ENCODE measurements at places on chromosomes 13 and 19.
A peak's percentile ranks its signal among the peaks of the same experiment; 100 is the strongest.

DNA sequence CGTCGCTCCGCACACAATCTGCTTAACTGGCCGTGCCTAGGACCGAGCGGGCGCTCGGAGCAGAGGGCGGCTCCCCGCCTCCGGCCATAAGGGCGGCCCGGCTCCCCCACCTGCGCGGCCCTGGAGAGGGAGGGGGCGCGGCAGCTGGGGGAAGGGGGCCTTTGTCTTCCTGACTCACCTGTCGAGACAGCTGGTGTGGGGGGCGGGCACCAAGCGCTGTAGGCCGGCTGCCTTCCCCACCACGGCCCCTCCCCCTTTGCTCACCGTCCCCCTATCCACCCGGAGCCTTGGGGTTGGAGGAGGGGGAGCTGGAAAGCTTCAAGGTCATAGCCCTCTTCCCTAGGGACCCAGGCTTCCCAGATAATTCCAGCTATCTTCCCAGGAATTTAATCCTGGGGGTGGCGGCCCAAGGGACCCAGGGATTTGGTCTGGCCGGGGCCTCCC, 1.2 kb downstream of the VASP start:
- peak; percentile 85 for DNase-seq

GRCh38 chr13:71540098-71540497, 326.9 kb downstream of the DACH1 start:
- DNase-seq = no peak

GRCh38 chr13:48790199-48790598, 136.5 kb downstream of the CYSLTR2 start:
- DNase-seq = no peak

DNA sequence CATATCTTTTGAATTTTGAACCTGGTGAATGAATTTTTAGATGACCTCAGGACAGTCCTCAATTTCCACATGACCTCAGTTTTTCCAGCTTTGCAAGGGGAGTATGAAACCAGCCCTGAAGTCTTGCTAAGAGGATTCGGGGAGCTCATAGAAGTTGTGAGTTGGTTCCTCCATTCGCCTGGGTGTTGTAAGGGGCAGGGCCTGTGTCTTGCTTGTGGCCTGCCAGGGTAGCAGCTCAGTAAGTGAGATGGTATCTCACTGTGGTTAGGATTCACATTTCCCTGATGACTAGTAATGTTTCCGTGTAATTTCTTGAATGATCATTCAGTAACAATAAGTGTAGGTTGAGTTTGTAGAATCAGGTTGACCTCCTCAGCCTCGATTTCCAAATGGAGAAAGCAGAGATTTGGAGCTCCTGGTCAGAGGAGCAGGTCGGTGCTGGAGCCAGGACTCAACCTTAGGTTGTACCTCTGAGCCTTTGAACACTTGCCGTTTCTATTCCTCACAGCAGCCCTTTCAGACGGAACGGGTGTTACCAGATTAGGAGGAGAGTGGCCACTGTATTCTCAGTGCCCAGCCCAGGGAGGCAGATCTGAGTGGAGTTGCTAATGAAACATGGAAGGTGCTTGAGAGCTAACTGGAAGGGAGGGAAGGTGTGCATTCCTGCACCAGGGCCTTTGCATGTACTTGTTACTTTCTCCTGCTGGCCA, 14.6 kb downstream of the NACC1 start:
- DNase-seq = no peak

DNA sequence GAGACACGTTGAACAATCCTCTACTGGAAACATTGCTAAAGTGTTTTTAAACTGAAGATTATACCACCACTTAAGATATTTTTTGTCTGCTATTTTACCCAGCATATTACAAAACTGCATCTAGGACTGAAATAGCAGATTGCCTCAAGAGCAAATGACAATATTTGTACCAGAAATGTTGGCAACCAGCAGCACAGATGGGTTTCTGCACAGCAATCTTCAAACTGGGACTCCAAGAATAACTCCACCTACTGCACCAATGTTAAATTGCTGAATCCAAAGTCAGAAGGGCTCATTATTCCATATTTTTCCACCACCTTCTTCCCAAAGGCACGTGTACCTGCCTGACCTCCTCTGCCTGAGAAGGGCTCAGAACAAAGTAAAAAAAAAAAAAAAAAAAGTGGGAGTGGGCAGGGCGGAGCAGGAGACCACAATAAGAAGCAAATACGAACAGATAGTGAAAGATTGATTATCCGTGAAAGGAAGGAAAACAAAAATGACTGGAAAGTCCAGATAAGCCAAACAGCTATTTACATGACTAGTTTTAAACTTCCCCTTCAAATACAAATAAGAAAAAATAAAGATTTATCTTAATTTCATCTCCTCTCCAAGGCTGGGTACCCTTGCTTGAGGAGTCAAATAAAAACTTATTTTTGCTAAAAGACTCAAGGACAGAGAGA, 79.4 kb downstream of the FOXO1 start:
- DNase-seq = no peak

DNA sequence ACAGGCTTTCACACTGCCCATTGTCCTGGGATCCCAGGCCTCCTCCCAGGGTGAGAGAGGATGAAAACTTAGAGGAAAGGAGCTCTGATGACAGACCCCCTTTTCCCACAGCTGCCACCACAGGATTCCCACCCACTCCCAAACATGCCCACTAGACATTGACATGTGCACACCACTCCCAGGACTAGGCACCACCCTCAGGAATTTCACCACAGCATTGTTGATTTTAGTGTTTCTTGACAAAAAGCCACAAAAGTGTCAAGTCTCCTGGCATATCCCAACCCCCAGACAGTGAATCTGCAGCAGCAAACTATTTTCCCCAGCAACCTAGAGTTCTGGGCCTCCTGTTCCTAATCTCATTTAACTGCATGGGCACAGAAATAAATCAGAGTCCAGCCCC, 10.1 kb downstream of the ZNF714 start:
- DNase-seq = no peak

GRCh38 chr19:41175801-41176777, 16.9 kb upstream of the CYP2S1 start:
- peak; percentile 77 for DNase-seq

- no peak for DNase-seq
These were observed 10.6 kb downstream of the FBXL3 start for GRCh38 chr13:77016251-77016812.

DNA sequence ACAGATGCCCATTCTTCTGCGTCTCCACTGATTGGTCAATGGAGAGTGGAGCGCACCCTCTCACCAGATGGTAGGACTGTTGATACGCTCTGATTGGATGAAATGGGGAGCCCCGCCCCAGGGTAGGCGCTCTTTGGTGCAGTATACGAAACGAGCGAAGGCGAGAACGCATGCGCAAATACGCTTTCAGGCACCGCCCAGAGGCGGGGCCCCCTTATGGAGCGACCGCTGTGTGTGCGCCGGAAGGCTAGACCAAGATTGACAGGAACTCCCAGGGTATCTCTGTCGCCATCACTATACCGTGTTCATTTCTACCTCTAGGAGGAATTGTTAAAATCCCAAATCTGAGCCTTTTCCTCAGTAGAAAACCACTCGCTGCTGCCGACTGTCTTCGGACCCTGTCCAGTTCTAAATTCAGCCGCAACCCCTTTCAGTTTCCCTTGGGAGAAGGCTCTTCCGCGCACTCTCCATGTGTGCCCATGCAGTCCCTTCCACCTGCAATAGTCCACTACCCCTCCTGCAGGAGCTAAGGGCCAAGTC, 720 bp upstream of the HNRNPL start:
- no peak for DNase-seq

- DNase-seq = no peak
These were observed 17.6 kb downstream of the PBX4 start for GRCh38 chr19:19600793-19601330.

DNA sequence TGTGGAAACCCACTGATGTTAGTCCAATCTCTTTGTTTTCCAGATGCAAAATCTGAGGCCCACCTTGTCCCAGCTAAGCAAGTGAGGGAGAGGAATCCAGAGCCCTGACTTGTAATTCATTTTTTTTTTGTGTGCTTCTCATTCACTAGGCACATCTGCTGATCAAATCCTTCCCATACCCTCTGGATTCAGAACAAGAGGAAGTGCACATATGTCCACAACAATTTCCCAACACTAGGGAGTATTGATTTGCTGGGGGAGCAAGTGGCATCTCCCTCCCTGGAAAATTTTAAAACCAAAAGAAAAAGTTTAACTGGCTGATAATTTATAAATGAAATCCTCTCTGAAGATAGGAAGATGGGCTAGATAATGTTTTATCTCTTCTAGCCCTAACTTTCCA, 94.6 kb upstream of the RFC3 start:
- no peak for DNase-seq

DNA sequence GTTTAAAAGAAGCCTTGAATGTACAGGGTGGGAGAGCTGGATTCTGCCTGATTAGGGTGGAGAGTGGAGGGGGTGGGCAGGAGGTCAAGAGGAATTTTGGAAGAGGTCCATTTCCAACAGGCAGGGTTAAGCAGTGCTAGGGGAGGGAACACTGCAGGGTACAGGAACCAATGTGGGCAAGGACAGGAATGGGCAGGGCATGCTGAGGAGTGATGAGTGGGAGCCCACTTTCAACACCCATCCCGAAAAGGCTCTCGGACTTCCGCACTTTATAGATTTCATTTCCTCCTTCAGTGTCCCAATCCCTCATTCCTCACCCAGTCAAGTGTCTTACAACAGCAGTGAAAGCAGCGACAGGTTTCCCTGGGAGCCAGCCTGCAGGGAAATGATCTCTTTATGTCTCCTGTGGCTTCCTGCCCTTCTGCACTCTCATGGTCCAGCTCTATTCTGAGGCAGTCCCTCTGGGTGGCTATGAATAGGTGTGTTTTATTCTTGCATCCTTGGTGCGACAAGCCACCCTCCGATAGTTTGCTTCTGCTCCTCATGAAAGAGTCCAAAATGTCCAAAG, 50.5 kb upstream of the ZNF507 start:
- no peak for DNase-seq

GRCh38 chr13:48859272-48860105, 116.2 kb upstream of the FNDC3A start:
- no peak for DNase-seq

DNA sequence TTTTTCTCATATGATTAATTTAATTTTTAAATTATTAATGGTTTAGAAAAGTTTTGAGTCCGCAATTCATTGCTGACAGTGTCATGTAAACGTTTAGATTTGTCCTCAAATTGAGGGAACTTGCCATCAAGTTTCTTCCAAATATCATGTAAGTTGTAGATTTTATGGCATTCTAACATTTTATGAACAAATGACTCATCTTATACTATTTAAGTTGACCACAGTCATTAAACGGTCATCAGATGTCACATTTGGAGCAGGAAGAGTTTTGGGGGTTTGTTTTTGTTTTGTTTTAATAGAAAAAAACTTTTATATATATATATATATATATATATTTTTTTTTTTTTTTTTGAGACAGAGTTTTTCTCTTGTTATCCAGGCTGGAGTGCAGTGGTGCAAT, 4.3 kb downstream of the ZNF114 start:
- no peak for DNase-seq

DNA sequence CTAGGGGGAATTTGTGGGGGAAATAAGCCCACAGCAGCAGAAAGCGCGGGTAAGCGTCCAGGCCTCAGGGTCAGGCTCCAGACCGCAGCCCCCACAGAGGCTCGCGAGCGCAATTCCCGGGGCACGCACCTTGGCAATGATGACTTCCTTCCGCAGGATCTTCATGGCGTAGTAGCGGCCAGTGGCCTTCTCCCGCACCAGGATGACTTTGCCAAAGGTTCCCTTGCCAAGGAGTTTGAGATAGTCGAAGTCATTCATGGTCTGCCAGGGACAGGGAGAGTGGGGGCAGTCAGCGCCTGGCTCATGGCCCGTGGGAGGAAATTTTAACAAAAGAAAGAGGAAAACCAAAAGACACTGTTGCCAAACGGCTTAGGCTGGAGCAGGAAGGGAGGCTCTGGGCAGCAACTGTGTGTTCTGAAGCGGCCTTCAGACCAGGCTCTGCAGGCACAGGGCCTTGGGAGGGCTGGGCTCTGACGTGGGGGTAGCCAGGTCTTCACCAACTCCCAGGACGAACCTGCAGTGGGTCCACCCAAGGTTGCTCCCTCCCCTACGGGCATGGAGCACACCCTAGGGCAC, 15.4 kb upstream of the CCNP start:
- DNase-seq = peak; percentile 51

DNA sequence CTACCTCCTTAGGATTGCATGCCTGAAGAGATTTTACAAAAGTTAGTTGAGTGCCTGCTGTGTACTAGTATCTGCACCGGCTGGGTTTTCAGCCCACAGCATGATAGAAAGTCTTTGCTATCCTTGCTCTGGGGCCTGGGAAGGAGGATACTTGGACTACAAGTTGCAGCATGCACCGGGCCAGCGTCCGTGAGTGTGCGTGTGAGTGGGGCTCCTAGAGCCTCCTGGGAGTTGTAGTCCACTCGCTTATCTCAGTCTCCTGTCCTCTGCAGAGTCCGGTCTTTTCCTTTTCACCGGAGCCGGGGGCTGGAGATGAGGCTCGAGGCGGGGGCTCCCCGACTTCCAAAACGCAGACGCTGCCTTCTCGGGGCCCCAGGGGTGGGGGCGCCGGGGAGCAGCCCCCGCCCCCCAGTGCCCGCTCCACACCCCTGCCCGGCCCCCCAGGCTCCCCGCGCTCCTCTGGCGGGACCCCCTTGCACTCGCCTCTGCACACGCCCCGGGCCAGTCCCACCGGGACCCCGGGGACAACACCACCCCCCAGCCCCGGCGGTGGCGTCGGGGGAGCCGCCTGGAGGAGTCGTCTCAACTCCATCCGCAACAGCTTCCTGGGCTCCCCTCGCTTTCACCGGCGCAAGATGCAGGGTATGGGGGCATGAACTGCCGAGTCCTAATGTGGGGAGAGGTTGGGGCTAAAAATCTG, 20.6 kb downstream of the BRSK1 start:
- no peak for DNase-seq

DNA sequence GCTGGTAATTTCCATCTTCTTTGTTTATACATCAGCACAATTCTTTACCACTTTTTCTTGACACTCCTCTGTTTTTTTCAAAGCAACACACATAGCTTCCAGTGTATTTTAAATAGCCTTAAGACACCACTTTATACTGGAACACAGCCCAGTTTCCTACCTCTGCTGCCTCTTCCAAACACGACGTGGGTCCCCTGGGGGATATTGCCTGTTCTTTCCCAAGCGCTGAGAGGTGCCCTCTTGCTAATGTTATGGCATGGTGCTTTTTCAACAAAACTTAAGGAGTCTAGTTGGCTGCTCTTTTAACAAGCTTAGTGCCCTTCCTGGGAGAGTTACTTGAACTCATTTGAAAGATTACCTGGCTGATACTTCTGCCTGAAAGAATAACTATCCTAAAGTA, 112.7 kb downstream of the OLFM4 start:
- no peak for DNase-seq

- no peak for DNase-seq
These were observed 2.3 kb downstream of the ITGBL1 start for GRCh38 chr13:101454767-101455166.

- DNase-seq = no peak
These were observed 496.7 kb downstream of the COG6 start for GRCh38 chr13:40152145-40152544.

- DNase-seq = no peak
These were observed 36.9 kb downstream of the EFNB2 start for GRCh38 chr13:106498571-106498970.
